CD8-positive, alpha-beta T cell (primary cell): ENCODE measurements at places on chromosomes 12 and 14.

DNA sequence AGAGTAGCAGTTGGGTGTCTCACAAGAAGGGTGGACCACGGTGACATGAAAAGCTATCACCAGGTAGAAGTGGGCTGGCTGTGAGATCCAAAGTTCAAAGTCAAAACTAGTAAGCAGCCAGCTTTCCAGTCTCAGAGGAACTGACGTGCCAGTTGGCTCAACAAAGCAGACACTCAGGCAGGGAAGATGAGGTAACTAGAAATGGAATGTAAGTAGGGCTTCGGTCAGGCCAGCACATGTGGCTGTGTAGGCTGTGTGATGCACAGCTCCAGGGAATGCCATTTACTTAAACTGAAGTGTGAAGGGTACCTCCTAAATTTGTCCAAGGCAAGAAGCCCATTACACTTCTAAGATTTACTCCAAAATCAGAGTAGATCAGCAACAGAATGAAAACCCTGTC is 43.6 kb downstream of the PTPRR start:
- DNase-seq = no peak

DNA sequence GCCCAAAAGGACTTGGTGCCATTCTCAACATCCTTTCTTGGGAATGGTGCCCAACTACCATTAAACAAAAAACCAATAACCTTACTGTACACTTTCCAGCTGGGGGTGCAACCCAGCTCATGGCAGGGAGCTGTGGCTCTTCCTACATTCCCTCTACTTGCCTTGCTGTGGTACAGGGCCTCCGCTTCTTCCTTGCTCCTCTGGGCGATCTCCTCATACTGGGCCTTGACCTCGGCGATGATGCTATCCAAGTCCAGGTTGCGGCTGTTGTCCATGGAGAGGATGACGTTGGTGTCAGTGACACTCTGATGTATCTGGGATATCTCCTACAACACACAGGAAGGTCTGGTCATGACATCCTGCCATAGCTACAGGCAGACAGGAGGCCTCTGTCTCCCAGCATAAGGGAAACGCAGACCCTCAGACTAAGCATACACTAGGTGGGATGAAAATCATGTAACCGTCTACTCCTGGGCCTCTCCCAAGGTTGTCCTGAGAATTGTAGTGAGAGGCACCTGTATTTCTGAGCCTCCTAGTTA is 3.9 kb downstream of the KRT2 start:
- no peak for DNase-seq

- no peak for DNase-seq
Observed at GRCh38 chr12:100995201-100995600, 200.6 kb downstream of the ANO4 start.

DNA sequence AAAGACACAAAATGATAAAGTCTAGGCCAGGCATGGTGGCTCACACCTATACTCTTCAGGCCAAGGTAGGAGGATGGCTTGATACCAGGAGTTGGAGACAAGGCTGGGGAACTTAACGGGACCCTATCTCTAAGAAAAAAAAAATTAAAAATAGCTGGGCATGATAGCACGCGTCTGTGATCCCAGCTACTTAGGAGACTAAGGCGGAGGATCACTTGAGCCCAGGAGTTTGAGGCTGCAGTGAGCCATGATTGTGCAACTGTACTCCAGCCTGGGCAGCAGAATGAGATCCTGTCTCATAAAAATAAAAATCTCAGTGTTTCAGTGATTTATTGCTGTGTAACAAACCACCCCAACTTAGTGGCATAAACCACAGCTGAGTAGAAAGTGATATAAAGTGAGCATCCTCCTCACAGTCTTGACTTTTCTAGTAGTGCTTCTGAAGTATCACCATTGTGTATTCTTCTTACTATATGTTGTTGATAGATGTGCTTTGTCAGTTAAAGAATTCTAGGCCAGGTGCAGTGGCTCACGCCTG is 10.6 kb upstream of the ATF1 start:
- DNase-seq = no peak

GRCh38 chr12:123474485-123475245 is 16.7 kb downstream of the SNRNP35 start:
- DNase-seq = no peak

DNA sequence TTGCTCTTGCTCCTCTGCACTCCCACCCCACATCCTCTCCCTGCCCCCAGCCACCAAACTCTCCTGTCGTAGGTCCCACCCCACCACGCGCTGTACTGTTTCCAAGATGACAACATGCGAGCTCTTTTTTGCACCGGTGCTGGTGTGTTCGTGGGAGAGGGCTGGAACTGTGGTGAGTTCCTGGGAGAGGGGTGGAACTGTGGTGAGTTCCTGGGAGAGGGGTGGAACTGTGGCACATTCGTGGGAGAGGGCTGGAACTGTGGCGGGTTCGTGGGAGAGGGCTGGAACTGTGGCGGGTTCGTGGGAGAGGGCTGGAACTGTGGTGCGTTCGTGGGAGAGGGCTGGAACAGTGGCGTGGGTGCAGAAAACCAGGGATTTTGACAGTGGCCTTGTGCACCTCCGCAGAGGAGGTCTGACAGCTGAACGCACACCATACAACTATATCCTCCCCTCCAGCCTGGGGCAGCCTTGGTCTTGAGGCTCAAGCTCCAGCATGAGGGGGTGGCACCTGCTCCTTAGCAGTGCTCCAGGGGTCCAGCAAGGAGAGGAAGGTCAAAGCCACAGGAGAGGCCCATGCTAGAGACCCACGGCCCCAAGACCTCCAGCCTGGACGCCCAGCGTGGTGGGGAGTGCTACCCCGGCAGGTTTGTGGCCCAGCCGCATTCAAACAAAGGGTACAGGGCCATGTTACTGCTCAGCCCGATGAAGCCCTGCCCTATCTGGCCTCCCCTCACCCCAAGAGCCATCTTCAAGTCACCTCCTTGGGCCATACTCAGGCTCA is 50.1 kb downstream of the ACTN1 start:
- DNase-seq = no peak

DNA sequence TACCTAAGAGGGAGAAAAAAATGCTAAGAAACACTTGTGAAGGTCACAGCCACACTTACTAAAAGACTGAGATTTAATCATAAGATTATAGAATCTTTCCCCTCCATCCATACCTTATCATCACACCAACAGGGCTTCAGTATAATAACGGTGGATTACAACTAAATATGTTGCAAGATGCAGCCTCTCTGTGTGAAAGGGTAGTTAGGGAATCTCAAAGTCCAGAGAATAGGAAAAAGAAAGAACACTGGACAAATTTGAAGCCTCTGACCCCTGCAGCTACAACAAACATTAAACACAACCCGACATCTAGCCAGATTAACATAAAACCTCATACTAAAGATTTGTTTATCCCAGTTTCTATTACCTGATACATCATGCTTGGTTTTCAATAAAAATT is 181.0 kb downstream of the C12orf42 start:
- no peak for DNase-seq

DNA sequence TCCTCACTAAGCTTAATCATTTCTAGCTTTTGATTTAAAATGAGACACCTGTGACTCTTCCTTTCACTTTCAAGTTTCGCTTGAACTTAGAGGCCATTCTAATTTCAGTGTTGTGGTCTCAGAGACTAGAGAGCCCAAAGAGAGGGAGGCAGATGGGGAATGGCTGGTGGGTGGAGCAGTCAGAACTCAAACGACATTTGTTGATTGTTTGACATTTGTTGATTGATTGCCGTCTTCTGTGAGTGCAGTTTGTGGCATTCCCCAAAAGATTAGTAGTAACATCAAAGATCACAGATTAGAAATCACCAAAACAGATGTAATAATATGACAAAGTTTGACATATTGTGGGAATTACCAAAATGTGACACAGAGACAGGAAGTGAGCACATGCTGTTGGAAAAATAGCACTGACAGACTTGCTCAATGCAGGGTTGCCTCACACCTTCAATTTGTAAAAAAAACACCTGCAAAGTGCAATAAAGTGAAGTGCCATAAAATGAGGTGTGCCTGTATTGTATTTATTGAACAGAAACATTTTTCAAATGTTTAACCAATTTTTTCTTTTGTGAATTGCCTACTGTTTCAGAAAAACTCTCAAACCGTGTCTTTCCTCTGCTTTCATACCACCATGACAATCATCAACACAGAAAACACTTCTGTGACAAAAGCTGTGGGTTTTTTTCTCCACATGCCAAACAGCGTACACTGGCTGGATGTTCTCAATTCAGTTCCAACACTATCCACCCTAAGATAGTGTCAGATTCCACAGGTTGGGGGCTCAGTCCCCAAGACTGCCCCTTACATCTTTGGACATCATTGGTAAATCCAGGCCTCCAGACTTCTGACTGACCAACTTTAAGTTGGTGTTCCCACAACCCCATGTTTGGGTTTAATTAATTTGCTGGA is 376.3 kb upstream of the RGS6 start:
- peak; percentile 78 for DNase-seq

DNA sequence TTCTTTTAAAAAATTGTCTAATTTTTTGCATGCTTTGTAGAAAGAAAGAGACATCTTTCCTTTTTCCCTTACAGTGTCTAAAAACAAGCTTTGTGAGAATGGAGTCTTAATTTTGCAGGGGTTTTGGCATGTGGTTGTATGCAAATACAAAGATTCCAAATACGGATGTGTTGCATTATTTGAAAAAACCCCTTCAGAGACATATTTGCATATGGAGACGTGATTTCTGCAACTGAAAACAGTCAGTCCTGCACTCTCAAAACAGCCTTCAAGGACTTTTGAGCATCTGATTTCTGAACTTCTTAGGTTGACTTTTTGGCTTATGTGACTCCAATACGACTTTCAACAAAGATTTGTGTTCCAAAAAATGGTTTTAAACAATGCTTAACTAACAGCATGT is 7.8 kb downstream of the IRAK3 start:
- DNase-seq = no peak

GRCh38 chr14:91103116-91103515 is 10.8 kb upstream of the DGLUCY start:
- no peak for DNase-seq

DNA sequence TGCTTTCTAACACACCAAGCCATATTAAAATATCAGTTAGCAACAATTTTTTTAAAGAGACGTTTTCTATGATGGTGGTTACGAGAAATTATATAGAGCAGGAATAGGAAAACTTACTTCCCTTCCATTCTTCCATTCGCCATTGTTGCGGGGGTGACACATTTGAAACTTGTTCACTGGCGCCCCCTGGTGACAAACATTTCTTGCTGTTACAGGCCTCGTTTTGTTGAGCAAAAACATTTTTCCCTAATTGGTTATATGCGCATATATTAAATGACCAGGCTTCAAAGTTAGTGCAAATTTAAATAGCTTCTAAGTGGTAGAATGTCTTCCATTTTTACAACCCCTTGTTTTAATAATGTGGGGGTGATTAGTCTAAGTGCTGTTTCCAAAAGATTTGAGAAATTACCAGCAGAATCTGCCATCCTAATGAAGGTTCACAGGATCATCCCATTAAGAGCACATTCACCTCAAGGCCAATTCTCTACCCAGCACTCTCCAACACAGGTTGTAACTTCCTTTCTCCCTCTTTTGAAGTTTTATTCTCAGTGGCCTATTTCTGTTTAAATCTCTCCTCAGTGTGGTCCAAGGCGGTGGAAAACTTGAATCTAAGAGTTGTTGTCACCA is 1124.7 kb downstream of the FLRT2 start:
- DNase-seq = peak; percentile 17
